ENCODE measurements at places on chromosomes 12 and 14.

GRCh38 chr14:91415794-91416743, 1.6 kb downstream of the CCDC88C start:
- DNase-seq = no peak

- no peak for DNase-seq
Observed at GRCh38 chr12:117139025-117139717, 40.0 kb upstream of the TESC start.

DNA sequence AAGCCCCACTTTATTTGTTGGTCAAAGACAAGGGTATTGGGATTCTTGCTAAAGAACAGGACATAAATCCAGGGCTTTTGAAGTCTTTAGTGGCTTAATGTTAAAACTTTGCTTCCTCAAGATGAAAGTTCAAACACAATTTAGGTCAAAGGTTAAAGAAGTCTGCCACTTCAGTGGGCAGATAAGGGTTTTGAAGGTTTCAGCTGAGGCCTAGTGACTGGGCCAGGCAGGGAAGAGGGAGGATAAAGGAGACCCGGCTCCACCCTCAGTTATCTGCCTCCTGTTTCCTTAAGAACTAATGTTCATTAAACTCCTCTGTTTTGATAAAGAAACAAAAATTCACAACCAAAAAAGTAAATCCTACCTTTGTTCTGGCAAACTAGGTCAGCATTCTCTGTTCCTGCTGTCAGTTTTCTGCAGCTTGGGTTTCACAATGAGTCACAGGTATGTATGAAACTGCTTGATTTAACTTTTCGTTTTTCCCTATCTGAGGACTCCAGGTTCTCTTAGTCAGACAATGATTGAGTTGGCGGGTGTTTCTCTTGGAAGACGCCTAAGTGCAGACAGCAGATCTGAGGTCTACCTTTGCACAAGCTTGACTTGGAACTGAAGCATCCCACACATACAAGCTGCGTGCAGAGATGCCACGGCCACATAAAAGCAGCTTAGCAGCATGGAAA, 208.3 kb downstream of the EXOC5 start:
- no peak for DNase-seq

GRCh38 chr12:58378028-58378427, 436.7 kb downstream of the ATP23 start:
- no peak for DNase-seq

DNA sequence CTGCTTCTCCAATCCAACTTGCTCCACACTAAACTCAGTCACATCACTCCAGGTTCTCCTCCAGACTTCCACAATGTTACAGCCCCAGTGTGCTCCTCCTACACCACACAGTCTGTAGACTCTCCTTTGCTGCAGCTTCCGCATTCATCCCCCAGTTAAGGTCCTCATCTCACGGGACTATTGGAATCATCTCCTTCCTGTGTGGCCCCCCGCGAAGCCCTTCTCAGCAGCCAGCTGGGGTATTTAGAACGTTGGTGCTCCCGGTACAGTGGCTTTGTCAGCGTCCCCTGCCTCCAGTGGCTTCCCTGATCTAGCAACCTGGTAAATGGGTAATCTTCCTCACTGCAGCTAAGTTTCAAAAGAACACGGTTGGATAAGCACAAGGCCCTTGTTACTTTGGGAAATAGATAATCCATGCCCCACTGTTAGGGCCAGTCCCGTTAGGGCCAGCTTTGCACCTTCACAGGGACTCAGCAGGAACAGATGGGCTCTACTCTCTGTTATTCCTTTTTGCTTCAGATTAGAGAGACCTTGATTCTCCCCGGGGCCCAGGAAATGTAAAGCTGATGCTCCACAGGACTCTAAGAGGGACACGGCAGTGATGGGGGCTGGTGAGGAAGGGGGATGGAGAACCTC, 823 bp upstream of the TSPAN11 start:
- no peak for DNase-seq

DNA sequence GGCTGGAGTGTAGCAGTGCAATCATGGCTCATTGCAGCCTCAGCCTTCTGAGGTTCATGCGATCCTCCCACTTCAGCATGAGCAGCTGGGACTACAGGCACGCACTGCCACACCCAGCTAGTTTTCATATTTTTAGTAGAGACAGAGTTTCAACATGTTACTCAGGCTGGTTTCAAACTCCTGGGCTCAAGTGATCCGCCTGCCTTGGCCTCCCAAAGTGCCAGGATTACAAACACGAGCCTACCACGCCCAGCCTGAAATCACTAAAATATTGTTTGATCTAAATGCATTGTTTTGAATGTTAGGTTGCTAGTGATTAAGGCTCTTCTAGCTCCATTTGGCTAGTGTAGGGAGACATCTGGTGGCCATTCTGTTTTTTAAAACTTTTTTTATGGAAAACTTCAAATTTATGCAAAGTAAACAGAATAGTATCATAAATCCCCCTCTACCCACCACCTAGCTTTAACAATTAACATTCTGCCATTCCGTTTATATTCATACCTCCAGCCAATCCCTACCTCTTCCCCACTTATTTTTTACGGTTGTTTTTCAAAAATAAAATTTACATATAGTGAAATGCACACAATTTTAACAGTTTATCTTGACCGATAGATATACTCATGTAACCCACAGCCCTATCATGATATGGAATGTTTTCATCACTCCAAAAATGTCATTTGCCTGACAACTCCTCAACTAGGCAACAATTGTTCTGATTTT, 37.8 kb downstream of the MYO1H start:
- DNase-seq = peak; percentile 23

DNA sequence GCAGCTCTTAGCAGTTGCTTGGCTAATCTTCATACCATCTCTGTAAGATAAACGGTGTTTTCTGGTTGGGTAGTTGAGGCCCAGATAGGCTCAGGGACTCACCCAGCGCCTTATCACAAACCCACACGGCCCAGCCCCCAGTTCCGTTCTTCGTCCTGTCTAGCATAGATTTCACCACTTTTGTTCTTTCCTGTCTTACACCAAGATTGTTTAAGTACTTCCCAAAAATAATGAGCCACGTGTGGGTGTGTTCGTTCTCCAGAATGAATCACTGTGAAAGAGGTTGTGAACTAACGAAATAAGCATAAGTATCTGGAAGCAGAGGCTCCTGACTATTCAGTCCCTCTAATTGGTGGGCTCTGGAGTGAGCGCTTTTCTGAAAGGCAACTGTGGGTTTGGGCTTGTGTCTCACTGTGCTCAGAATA, 21.4 kb downstream of the ACVR1B start:
- DNase-seq = no peak

DNA sequence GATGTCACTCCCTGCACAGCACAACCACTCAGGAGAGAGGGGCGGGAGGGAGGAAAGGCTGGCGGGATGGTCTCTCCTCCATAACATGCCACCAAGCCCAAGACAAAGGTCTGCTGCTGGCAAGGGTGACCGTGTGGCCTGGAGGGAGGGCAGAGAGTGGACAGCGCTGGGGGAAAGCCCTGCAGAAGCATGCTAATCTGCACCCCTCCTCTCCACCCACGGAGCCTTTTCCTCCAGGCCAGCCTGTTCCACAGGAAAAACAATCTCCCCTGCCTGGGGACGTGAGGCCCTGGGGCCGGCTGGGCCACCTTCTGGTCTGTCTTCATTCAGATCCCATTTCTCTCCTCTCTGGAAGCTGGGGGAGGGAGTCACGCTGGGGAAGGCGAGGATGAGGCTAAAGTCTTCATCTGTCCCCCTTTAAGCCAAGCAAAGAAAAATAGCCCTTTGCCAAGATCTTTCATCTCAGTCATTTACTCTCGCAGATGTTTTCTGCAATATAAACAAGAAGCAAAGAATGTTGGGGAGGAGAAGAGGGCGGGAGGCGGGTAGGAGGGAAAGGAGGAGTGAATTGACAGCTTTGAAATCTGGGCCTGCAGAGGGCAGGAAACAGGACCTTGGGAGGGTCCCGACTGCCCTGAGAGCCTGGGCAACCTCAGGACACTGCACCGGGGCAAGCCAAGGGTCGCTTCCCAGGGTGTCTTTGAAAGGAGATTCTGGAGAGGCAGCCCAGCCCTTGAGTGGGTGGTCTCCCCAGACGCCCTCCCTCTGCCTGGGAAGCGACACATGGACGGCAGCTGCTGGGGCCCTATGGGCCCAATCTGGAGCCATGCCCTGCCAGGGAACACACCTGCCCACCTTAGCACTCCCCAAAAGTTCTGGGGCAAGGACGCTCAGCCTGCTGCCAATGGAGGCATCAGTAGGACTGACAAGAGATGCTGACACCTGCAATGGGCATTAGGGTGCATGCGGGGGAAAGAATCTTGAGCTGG, 133.6 kb downstream of the ZFP36L1 start:
- no peak for DNase-seq

GRCh38 chr12:116759783-116760621, 21.9 kb downstream of the RNFT2 start:
- DNase-seq = no peak

DNA sequence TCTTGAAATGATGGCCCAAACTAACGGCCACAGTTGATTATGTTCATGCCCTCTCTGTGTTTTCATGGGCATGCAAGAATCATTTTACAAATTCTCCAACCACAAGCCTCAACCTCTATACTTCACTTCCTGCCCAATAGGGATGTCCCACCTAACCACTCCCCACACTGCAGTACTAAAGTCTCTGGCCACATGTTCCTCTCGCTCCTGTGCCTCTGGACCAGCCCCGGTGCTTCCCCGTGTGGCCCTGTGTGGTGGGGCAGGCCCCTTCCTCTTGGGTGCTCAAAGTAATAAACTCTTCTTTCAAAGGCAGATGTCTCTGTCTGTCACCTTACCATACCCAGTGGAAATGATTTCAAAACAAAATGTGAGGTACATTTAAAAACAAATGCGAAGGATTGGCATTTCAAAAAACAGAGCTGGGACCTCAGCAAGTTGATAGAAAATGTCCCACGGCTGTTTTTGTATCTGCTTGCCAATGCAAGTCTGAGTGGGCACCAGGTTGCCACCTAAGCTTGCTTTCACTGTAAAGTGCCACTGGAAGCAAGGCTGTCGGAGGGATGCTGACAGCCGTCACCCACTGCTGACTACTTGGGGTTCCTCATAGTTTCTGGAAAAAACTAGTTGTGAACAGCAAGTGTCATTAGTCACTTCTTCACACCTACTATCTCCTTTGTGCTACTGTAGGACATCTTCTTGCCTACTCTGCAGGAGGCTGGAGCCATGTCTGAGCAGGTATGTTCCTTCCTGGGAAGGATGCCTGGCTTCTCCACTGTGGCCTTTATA, 8.2 kb upstream of the SERPINA11 start:
- no peak for DNase-seq

GRCh38 chr12:49519574-49519936, 19.3 kb upstream of the KCNH3 start:
- DNase-seq = no peak

- DNase-seq = no peak
Observed at GRCh38 chr14:70896981-70897380, 10.3 kb upstream of the PCNX1 start.

- no peak for DNase-seq
Observed at GRCh38 chr12:104276273-104277131, 27.0 kb upstream of the EID3 start.

- DNase-seq = no peak
Observed at GRCh38 chr14:103974575-103974974, 32.2 kb upstream of the RD3L start.

DNA sequence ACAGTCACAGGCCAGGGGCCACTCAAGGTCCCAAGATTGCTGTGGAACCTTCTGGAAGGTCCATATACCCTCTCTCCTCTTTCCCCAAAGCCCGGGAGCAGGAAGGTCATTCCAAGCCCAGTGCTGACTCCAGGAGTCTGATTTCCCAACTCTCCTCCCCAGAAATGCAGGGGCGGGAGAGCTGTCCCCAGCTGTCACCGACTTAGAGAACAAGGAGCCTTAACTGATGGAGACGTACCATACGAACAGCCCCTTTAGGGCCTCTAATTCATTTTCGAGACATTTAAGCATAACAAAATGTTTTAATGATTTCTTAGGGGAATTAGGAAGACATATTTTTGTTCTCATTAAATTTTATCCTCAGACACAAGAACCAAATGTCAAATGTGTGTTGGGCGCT, 99.2 kb downstream of the PHETA1 start:
- DNase-seq = no peak

DNA sequence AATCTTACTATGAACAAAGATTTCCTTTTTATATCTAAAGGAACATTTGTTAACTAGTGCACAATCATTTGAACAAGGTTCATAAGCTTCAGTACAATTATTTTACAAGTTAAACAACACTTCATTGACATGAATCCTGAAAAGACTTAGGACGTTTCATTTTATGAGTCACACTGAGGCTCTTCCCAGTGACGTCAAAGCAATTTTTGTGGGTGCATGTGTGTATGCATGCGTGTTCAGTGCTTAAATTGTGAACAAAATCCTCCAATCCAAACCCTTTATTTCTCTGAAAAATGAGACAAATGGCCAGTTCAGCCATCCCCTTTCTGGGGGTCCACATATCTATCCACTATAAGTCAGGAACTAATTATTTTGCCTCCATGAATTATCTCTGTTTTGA, 2.9 kb downstream of the LMNTD1 start:
- no peak for DNase-seq

DNA sequence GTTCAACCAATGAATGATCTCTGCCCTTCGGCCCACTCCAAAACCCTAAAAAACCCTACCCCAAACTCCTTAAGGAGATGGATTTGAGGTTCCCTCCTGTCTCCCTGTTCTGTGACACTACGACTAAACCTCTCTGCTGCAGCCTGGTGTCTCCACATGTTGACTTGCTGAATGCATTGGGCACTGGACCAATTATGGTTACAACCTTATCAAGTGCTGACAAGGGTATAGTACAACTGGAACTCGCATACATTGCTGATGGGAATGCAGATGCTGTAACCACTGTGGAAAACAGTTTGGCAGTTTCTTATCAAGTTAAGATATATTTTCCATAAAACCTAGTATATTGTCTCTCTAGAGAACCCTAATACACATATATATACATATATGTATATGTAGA, 6.3 kb upstream of the DICER1 start:
- DNase-seq = no peak

GRCh38 chr12:570435-570920, 92.8 kb downstream of the NINJ2 start:
- DNase-seq = no peak

DNA sequence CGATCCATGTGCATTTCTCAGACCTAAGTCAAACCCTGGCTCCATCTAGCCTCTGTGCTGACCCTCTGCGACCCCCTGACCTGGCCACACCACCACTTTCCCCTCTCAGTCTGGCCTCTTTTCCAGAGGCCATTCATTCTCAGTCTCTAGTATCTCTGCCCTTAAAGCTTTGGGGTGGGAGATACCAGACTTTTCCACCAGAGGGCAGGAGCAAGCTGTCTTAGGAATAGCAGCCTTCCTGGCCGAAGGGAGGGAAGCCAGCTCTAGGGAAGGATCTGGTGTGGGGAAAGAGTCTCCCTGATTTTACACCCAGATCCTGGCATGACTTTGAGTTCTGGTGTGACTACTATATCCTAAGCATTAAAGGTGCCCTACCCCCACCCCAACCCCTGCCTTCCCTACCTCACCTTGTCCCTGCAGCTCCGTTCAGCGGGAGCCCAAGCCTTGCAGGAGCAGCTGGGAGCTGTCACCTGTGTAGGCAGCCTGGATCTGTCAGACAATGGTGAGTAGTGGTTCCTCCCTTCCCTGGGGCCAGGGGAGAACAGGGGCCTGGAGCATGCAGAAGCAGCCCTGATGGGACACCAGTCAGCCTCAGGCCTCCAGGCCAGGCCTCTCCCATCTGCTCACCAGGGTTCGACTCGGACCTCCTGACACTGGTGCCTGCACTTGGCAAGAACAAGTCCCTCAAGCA, 6.6 kb downstream of the CARMIL3 start:
- no peak for DNase-seq

GRCh38 chr14:101665478-101666078, 95.9 kb upstream of the PPP2R5C start:
- DNase-seq = no peak

Data from amygdala (tissue), 56 donors.